ENCODE measurements at places on chromosomes 5 and 9.

- DNase-seq = no peak
Measured at GRCh38 chr5:179906795-179907555, 722 bp downstream of the TBC1D9B start.

- no peak for DNase-seq
Measured at GRCh38 chr9:124228516-124228915, 29.2 kb upstream of the NEK6 start.

DNA sequence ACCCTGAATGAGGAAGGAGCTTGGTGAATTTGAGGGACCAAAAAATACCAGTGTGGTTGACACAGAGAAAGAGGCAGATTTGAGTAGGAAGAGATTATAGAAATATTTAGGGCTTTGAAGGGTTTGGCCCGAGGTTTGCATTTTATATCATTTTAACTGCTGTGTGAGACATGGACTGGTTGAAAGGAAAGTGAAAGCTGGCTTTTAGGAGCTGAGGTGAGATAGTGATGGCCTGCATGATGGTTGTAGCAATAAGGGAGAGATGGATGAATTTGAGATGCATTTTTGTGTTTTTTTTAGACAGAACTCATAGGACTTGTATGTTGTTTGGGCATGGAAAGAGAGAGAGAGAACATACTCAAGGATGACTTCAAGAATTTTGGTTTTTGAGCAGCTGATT, 21.7 kb downstream of the FER start:
- DNase-seq = no peak

DNA sequence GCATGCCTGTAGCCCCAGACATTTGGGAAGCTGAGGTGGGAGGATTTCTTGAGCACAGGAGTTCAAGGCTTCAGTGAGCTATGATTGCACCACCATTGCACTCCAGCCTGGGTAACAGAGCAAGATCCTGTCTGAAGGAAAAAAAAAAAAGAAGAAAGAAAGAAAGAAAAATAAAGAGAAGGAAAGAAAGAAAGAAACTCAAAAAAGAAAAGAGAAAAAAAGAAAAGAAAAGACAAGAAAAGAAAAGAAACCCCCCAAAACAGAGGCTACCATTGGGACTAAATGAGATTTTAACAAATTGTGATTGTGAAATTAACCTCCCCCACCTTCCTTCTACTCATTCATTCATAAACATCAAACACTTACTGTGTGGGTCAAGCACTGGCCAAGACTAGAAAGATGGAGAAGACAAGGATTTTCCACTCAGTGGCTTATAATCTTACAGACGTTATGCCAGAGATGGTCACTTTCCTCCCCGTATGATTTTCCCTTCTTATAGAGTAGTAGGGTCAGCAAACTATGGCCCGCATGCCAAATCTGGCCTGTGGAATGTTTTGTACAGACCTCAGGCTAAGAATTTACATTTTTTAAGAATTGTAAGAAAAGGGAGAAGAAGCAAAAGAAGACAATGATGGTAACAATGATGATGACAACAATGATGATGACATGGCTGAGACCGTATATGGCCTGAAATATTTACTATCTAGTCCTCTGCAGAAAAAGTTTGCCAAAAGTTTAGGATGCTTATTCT, 1.1 kb upstream of the FYB1 start:
- no peak for DNase-seq

GRCh38 chr5:86979811-86980411, 287.8 kb upstream of the RASA1 start:
- DNase-seq = no peak

DNA sequence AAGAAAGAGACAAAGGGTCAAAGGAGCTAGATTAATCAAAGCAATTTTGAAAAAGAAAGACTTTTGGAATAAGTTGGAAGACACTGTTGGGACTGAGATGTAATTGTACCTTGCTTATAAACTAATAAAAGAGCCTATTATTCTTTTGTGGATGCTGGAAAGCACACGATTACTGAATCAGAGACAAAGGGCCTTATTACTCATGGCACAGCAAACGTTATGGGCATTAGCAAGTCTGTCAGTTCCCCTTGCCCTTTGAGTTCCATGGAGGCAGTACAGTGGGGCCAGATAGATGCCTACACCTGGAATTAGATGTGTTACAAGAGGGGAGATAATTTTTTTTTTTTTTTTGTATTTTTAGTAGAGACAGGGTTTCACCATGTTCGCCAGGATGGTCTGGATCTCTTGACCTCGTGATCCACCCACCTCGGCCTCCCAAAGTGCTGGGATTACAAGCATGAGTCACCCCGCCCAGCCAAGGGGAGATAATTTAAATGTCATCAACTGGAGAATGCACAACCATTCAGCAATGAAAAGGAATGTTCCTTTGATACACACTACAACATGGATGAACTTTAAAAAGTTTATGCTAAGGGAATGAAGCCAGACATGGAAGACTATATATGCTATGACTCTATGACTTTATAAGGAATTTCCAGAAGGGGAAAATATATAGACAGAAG, 128.9 kb downstream of the STARD4 start:
- no peak for DNase-seq

DNA sequence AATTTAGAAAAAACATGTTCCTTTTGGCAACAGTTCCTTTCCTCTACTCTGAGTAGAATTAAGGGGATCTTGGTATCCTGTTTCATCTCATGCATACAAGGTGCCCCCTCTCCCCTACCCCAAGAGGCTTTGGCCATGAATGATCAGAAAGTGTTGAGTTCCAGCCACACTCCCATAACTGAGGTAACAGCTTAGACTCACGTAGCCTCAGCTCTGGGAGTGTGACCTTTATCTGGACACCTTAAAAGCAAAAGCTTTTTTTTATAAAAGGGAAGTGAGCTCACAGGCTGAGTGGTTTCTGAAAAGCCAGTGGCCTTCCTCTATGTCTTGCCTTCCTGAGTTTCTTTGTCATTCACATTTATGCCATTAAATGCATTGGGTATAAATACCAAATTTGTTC, 900 bp upstream of the HAVCR2 start:
- DNase-seq = no peak

GRCh38 chr5:135387629-135387960, 11.4 kb downstream of the MACROH2A1 start:
- no peak for DNase-seq

- DNase-seq = no peak
Measured at GRCh38 chr5:40220260-40220659, 459.5 kb upstream of the PTGER4 start.

DNA sequence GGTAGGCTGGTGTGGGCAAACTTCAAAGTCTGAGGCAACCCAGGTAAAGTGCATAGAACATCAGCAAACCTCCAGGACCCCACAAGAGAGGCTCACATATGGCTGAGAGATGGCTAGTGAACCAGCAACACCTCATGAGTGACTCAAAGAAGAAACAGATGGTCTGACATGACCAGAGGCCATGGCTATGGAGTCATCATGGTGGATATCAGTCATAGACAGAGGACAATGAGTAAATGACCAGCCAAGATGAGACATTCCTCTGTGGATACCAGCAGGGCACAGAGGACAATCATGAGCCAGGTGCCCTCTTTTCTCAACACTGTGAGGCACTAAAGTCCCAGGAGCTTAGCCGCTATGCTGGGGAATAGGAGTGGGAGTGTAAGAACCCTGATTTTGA, 180.8 kb downstream of the RASEF start:
- no peak for DNase-seq

- no peak for DNase-seq
Measured at GRCh38 chr9:75190762-75191161, 102.4 kb downstream of the OSTF1 start.

DNA sequence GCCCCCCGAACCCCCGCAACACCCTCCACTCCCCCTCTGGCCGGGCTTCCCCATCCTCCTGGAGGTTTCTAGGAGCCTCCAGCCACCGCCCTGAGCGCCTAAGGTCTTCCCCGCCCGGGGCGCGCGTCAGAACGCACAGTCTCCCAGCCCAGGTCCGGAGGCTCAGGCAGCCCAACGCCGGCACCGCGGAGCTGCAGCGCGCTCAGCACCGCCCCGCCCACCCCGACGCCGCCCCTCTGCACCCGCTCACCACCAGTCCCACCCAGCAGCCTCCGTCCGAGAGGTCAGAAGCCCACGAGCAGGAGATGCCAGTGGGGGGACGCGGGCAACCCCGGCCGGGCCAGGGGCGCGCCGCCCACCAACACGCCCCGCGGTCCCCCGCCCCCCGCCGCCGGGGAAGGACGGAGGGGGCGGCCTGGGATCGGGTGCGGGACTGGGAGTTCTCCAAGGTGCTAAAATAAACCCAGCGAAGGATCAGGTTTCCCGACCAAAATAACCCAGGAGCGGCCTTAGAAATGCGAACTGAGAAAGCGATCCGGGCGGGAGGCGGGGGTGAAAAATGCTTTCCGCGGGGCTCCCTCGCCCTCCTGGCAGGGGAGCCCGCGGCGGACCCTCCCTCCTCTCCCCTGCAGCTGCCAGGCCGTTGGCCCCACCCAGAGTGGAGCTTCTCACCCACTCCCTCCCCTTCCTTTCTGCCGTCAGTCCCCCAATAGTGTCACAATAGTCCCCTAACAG, 6.5 kb upstream of the FAM78A start:
- no peak for DNase-seq

- no peak for DNase-seq
Measured at GRCh38 chr5:28269978-28270377, 1231.6 kb upstream of the CDH9 start.

DNA sequence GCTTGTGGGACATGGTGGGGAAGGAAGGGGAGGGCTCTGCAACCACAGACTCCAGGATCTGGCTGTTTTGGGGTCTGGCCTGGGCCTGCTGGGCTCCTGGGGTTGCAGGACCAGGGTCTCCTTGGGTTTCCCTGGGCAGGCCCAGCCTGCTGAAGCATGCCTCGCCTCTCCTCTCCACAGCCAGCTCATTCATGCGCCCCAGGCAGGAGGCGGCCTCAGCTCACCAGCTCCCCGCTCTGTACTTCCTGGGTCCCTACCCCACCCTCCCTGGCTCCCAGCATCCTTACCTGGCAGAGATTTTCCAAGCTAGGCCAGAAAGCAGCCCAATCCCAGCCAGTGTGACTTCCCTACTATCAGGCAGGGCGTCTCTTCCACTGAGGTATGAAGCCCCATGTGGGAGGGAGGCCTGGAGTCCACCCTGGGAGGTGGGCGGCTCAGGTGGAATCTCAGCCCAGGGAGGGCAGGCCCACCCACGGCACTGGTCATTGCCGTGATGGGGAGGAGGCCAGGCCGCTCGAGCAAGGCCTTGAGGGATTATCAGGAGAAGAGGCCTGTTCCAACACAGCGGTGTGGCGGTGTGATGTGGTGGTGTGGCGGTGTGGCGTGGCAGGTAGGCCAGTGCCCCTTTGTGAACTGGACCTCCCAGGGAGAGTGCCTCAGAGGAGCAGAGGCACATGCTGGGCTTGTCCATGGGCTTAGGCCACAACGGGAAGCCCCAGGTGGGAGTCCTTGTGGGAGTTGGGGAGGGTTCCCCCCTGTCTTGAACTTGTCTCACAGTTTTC, 103.4 kb downstream of the DAB2IP start:
- DNase-seq = no peak

DNA sequence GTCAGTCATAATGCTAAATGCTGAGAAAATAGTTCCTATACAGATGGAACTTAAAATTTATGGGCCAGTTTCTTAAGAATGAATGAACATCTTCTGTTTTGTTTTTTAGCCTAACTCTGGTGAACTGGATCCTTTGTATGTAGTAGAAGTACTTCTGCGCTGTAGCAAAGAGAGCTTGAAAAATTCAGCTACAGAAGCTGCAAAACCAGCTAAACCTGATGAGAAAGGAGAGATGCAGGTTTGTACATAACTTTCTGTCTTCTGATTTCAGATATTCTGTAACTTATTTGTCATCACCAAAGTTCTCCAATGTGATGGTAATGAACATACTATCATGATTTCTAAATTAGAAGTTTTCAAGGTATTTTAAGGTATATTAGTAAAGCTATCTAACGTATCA, 80.1 kb downstream of the MTREX start:
- DNase-seq = no peak

DNA sequence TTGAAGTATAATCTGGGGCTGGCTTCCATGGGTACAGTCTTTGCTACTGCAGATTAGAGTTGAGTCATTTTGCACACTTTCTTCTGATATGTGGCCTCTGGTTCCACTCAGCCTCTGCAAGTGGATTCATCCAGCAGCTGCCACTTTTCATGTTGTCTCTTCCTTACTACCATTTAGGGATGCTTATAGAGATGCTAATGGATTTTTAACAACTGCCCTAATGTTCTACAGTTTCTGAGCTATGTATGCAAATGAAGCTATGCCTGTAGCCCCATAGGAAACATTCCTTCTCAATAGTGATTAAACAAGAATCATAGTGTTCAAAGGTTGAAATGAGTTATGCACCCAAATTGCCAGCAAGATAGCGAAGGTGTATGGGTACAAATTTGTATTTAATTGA, 456.0 kb upstream of the ITGA1 start:
- DNase-seq = no peak

- DNase-seq = no peak
Measured at GRCh38 chr5:156019571-156020180, 307.3 kb upstream of the SGCD start.

DNA sequence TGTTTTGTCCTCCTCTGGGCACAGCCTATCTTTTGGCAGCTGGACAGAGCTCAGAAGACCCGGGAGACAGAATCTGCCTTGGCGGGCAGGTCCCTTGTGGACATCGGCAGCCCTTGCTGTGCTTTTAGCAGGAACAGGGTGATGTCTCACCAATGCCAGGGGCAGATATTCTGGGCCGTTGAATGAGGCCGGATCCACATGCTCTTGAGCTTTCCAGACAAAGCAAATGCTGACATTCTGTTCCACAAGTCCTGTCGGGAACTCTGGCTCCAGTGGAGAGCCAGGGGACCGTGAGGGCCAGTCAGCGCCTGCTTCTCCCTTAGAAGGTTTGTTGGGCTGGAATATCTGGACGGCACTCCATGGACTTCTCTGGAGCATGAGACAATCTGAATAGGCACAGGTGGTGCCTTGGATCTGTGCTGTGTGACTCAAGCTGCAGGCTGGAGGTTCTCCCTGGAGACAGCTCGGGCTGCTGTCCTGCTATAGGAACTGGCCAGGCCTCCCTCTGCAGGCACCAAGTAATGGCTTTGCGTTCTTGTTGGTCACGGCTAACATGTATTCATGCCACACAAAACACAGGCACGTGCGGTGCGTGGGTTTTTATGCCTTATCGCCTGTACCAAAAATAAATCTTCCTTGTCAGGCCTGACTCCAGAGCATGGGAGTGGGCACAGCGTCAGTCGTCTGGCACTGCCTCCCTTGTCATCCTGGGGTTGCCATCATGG, 80.3 kb downstream of the GADD45G start:
- DNase-seq = no peak

DNA sequence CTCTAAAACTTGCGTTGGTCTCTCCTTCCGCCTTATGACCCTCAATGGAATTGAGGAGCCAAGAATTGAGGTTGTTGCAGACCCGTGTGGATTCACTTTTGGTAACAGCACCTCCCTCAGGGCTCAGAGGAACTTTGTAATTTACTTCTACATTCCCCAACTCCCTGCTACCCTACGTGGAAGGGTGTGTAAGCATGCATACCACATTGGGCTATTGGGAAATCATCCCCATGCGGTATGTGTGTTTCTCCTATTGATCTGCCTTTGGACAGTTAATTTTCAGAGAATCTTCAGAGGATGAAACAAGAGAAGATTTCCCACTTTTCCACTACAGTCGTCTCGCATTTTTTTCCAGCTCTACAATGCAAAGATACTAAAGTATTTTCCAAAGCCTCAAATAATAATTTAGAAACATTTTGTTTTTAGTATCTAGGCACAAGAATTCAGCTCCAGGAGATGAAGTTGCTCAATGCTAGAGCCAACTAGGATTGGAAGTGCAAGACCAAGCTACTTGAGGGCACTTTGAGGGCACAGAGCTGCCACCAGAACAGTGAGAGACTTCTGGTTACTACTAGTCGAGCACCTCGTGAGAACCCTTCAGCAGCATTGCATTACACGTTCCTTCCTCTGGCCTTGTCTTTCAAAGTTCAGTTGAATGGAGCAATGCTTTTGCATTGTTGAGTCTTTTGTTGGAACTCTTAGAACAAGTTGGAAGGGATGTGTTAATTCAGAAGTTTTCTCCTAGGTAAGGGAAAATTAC, 3.4 kb downstream of the C1QTNF3 start:
- no peak for DNase-seq

All from stimulated activated CD8-positive, alpha-beta memory T cell treated with anti-CD3 and anti-CD28 coated beads, Interleukin-7, amount 100 ng/mL, for 4 hours (primary cell).